Activated B cell treated with CpG ODN at 0.5 μM for 24 hours (primary cell): ENCODE measurements at places on chromosomes 3 and 15.

- DNase-seq, result no peak
Measured at GRCh38 chr3:160330109-160330508, 68.9 kb downstream of the IFT80 start.

- DNase-seq, result no peak
Measured at GRCh38 chr3:30954426-30954825, 60.0 kb upstream of the GADL1 start.

- no peak for DNase-seq
Measured at GRCh38 chr15:50353251-50353974, 1.6 kb downstream of the GABPB1 start.

- no peak for DNase-seq
Measured at GRCh38 chr3:15523660-15524417, 2.3 kb upstream of the COLQ start.

GRCh38 chr3:29936766-29937165 lies 655.9 kb downstream of the RBMS3 start:
- DNase-seq, result no peak

GRCh38 chr15:68061602-68062001 lies 7.5 kb downstream of the PIAS1 start:
- no peak for DNase-seq

- DNase-seq, result no peak
Measured at GRCh38 chr3:81277853-81278252, 483.6 kb downstream of the GBE1 start.

GRCh38 chr3:31934866-31935265 lies 46.2 kb downstream of the OSBPL10 start:
- no peak for DNase-seq

DNA sequence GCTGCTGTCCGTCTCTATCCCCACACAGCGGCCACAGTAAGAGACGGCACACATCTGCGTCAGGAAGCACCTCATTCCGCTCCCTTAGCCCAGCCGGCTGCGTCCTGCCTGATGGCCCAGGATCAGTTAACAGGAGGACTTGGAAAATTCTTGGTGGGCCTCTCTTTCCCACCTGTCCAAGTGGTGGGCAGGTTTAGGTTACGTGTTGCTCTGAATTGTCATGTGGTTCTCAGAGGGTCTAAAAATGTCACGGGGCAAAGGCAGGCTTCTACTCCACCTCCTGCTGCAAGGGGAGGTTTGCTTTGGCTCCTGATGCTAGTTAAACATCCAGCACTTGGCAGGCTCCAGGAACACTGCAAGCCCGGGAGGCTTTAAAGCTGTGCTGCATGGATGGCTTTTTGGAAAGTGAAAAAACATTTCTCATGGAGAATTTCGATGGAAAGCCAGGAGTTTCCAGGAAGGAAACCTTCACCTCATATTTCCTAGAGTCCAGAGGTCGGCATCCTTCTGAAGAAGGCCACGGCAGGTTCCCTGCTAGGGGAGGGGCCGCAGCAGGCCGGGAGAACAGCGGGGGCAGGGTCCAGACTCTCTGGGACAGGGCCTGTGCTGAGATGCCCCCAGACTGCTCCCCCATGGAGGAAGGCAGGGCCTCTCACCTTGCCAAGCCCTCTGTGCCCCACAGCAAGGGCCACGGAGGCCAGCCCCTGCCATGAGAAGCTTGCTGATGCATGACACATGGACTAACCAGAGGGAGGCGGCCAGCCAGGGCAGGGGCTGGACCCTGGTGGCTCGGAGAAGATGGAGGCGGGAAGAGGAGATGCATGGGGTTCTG lies 10.8 kb downstream of the CTSH start:
- DNase-seq, result no peak

DNA sequence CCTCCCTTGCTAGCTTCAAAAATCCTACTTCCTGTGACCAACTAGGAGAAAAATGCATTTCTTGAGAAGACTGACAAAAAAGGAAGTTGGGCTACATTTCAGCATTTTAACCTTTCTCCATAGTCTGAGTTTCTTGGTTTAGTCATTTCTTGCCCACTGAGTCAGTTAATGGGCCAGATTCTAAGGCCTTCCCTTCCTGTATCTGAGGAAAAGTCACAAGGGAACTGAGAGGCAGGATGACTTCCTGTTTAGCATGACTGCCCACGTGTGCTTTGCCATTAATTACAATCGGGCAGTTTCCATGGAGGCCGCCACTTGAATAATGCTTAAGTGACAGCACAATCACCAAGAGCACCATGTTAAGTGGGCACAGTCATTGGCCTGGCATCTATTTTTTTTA lies 794.4 kb upstream of the LMCD1 start:
- DNase-seq, result no peak

GRCh38 chr3:64463981-64464380 lies 223.8 kb downstream of the ADAMTS9 start:
- no peak for DNase-seq

- DNase-seq, result no peak
Measured at GRCh38 chr15:36761132-36761847, 181.9 kb downstream of the CDIN1 start.

GRCh38 chr3:138300647-138301046 lies 29.0 kb downstream of the NME9 start:
- DNase-seq, result no peak

- DNase-seq, result no peak
Measured at GRCh38 chr3:114111060-114111770, 54.7 kb downstream of the QTRT2 start.

GRCh38 chr15:22813844-22814243 lies 24.6 kb upstream of the NIPA2 start:
- DNase-seq, result no peak

- DNase-seq, result no peak
Measured at GRCh38 chr3:99981138-99981537, 133.2 kb downstream of the FILIP1L start.

DNA sequence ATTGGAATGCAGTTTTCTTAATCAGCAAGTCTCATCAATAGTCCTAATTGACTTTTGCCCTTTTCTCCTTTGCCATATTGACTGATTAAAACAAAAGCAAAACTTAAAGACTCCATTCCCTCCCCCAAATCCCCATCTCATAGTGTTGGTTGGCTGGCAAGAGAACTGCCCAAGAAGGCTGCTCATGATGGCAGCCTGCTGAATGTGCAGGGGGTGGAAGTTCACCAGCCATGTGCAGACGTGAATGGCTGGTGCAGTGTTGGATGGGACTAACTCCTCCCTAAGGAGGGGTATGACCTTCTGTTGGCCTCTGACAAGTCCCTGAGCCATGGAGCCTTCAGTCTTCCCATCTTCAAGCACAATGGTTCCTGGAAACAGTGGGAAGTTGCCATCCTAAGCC lies 7.0 kb downstream of the SMAD3 start:
- DNase-seq, result no peak

- no peak for DNase-seq
Measured at GRCh38 chr3:9781978-9782603, 10.2 kb downstream of the TADA3 start.

GRCh38 chr3:171315919-171316318 lies 144.3 kb downstream of the TNIK start:
- no peak for DNase-seq

- no peak for DNase-seq
Measured at GRCh38 chr3:63343674-63344073, 65.6 kb downstream of the SYNPR start.

DNA sequence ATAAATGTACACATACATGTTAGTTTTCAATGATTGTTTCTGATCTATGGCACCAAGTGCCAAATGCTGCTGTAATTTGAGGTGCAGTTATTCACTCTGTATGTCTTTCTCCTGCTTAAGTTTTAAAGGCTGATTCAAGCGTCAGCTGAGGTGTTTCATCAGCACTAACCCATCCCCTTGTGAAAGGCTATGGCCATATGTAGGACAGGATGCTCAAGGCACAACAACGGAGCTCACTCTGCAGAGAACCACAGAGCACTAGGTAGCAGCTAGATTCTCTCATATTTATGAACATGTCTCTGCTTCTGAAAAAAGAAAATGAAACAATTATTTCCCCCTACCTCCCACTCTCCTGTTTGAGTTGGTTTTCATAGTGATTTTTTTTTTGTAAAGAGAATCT lies 340.0 kb upstream of the TMCO5A start:
- DNase-seq, result no peak

- no peak for DNase-seq
Measured at GRCh38 chr15:36675008-36675407, 95.6 kb downstream of the CDIN1 start.

- DNase-seq, result no peak
Measured at GRCh38 chr3:47444103-47444502, 31.6 kb downstream of the SCAP start.

- DNase-seq, result no peak
Measured at GRCh38 chr3:70854108-70854507, 541.7 kb upstream of the MDFIC2 start.

- no peak for DNase-seq
Measured at GRCh38 chr3:63278171-63279004, at the start of gene SYNPR. TSS of gene SYNPR (plus strand) at chr3:63278308.

- no peak for DNase-seq
Measured at GRCh38 chr15:59166166-59166565, 40.5 kb upstream of the LDHAL6B start.

GRCh38 chr3:50238549-50239026 lies 2.6 kb downstream of the GNAI2 start:
- DNase-seq, result no peak

GRCh38 chr3:105877336-105877910 lies 8.6 kb upstream of the CBLB start:
- no peak for DNase-seq

DNA sequence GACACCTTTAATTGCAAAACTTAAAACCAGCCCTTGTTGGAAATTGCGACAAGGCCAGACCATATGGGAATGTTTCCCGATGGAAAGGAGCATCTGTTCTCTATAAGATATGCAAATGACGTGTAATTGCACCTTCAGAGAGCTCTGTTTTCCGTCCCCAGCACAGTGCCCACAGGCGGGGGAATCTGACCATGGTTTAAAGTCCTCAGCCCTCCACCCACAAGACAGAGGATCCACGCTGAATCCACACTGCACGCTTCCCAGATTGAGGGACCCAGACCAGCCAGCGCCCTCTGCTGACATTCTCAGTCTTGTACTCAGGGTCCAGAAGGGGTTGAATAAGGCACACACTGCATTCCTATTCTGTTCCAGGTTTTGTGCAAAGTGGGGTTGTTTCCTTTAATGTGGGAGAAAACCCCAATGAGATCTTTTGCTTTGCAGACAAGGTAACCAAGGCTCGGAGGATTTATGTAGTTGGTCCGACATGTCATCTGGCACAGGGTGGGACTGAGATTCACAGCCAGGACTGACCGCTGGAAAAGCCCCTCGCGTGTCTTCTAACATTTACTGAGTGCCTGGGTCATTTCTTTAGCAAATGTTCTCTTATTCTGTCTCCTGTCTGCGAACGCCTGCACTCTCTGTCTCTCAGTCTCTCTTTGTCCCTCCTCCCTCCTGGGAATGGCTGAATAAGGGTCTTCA lies 36.8 kb upstream of the KLHL25 start:
- DNase-seq, result no peak

- DNase-seq, result no peak
Measured at GRCh38 chr3:156460206-156460611, 94.7 kb downstream of the SSR3 start.

- DNase-seq, result no peak
Measured at GRCh38 chr15:62644889-62645742, 397.4 kb upstream of the TPM1 start.

GRCh38 chr3:197730200-197730599 lies 6.5 kb downstream of the RUBCN start:
- DNase-seq, result no peak

GRCh38 chr15:72967811-72968530 lies 84.3 kb upstream of the NEO1 start:
- no peak for DNase-seq

DNA sequence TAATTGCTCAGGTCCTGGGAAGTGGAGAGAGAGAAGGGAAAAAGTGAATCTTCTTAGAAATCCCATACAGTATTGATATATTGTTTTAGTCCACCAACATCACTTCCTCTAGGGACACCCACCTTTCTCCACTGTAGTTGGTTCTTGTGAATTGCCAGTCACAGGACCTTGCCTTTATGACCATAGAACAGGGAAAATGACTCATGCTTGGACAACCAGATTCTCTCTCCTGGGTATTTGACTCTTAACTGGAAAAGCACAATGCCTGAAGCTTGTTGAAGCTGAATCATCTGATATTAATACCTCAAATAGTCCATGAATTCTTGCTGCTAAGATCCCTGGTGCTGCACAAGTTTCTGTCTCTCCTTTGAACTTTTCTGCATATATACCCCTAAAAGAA lies 32.5 kb upstream of the DCLK3 start:
- no peak for DNase-seq

GRCh38 chr3:11154036-11154952 lies at the start of gene HRH1:
TSS of gene HRH1 (plus strand) at chr3:11154493. CDS start at chr3:11259038, 104,545 bp downstream.
- no peak for DNase-seq
